ENCODE measurements at places on chromosomes 7 and 10. TPM values are rescaled to one million over a fixed set of nuclear protein-coding genes. Genes with fewer than 3 reads are reported as not detected.

The KAZALD1 gene
- total RNA-seq = 3.0 TPM

The CAV2 gene
- 178 TPM for total RNA-seq

The FOXP2 gene
- not detected for total RNA-seq

The LMOD2 gene
- not detected for total RNA-seq

The PAPOLB gene
- total RNA-seq = not detected

The GPR37 gene
- 0.64 TPM for total RNA-seq

The FAM25G gene
- total RNA-seq = not detected

The CTAGE8 gene
- total RNA-seq = not detected

The VWDE gene
- 0.76 TPM for total RNA-seq

The PAPSS2 gene
- 20.0 TPM for total RNA-seq

The EPHA1 gene
- total RNA-seq = 0.29 TPM

The LIPM gene
- total RNA-seq = not detected

The ACTL6B gene
- not detected for total RNA-seq

The PLEKHS1 gene
- total RNA-seq = 0.03 TPM

The FBXL13 gene
- 0.26 TPM for total RNA-seq

The PGAM2 gene
- not detected for total RNA-seq

The BAMBI gene
- total RNA-seq = 15.6 TPM

The SYT15B gene
- 3.5 TPM for total RNA-seq

The PRPS1L1 gene
- total RNA-seq = not detected

The TRIM50 gene
- total RNA-seq = not detected

The ERVW-1 gene
- not detected for total RNA-seq

The ELMO1 gene
- total RNA-seq = 2.1 TPM

The TMEM196 gene
- total RNA-seq = not detected

The RET gene
- total RNA-seq = 0.83 TPM

The PAX4 gene
- total RNA-seq = not detected

The ADCY1 gene
- total RNA-seq = 2.4 TPM

The CPA2 gene
- total RNA-seq = not detected

The LIPJ gene
- total RNA-seq = not detected

The PRKCQ gene
- 3.5 TPM for total RNA-seq

The ZNRF2 gene
- total RNA-seq = 6.7 TPM

The TMEM140 gene
- 1.1 TPM for total RNA-seq

The TRIM74 gene
- 0.30 TPM for total RNA-seq

The MALRD1 gene
- not detected for total RNA-seq

The DCLRE1A gene
- 8.7 TPM for total RNA-seq

The NEURL1 gene
- 0.38 TPM for total RNA-seq

The HOGA1 gene
- 1.7 TPM for total RNA-seq

The PRR15 gene
- 2.3 TPM for total RNA-seq

The MACC1 gene
- total RNA-seq = not detected

The ASB10 gene
- not detected for total RNA-seq

The SLC29A4 gene
- total RNA-seq = 8.9 TPM

The SPDYE6 gene
- not detected for total RNA-seq

The CRHR2 gene
- not detected for total RNA-seq

The UCN3 gene
- total RNA-seq = not detected
